Spinal cord (tissue), 10 donors: ENCODE measurements at places on chromosomes 4 and X.
A peak's percentile ranks its signal among the peaks of the same experiment; 100 is the strongest.

GRCh38 chr4:80610845-80611677, 275.5 kb downstream of the CFAP299 start:
- no peaks in the 10 kb centered on the region for H3K4me1 ChIP-seq
- H3K4me3 ChIP-seq = no peak overlapping the region
- no peak for DNase-seq

GRCh38 chr4:177263818-177264217, 45.9 kb upstream of the NEIL3 start:
- H3K36me3 ChIP-seq = no peaks in the 10 kb centered on the region
- no peak for DNase-seq
- no peak overlapping the region for H3K4me3 ChIP-seq
- no peaks in the 10 kb centered on the region for H3K4me1 ChIP-seq
- no peak overlapping the region for H3K27ac ChIP-seq
- no peaks in the 10 kb centered on the region for H3K27me3 ChIP-seq

DNA sequence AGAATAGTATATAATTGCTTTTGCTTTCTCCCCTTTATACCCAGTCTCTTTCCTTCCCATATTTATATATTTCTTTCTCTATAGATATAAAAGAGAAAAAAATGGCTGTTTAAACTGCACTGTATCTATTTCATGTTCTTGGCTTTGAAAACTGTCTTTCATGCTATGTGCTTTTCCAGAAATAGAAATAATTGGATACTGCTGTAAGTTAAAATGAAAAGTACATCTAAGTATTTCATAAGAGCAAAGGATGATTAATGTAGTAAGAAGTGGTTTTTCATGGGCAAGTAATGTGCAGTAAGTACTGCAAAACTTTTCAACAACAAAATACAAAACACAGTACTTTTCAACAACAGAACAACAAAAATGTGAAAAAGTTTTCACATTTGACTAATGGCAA, 237.9 kb downstream of the SNCA start:
- no peaks in the 10 kb centered on the region for H3K4me1 ChIP-seq
- DNase-seq = no peak
- no peaks in the 10 kb centered on the region for H3K27me3 ChIP-seq
- no peak overlapping the region for H3K4me3 ChIP-seq
- H3K36me3 ChIP-seq = no peaks in the 10 kb centered on the region
- H3K27ac ChIP-seq = no peak overlapping the region

- H3K36me3 ChIP-seq = peaks cover 6% of the 10 kb centered on the region
- no peak overlapping the region for H3K27ac ChIP-seq
- no peak for DNase-seq
- no peak overlapping the region for H3K4me3 ChIP-seq
Measured at GRCh38 chrX:129813662-129814368, 29.9 kb downstream of the ZDHHC9 start.

GRCh38 chr4:3732076-3733028, 33.8 kb upstream of the ADRA2C start:
- DNase-seq = no peak
- no peak overlapping the region for H3K27ac ChIP-seq
- H3K36me3 ChIP-seq = no peaks in the 10 kb centered on the region
- no peaks in the 10 kb centered on the region for H3K27me3 ChIP-seq
- H3K4me1 ChIP-seq = peaks cover 18% of the 10 kb centered on the region

- no peaks in the 10 kb centered on the region for H3K36me3 ChIP-seq
- H3K27me3 ChIP-seq = no peaks in the 10 kb centered on the region
- H3K4me1 ChIP-seq = no peaks in the 10 kb centered on the region
- H3K27ac ChIP-seq = no peak overlapping the region
- no peak overlapping the region for H3K4me3 ChIP-seq
- DNase-seq = no peak
Measured at GRCh38 chr4:25938787-25939186, 24.8 kb downstream of the SMIM20 start.

DNA sequence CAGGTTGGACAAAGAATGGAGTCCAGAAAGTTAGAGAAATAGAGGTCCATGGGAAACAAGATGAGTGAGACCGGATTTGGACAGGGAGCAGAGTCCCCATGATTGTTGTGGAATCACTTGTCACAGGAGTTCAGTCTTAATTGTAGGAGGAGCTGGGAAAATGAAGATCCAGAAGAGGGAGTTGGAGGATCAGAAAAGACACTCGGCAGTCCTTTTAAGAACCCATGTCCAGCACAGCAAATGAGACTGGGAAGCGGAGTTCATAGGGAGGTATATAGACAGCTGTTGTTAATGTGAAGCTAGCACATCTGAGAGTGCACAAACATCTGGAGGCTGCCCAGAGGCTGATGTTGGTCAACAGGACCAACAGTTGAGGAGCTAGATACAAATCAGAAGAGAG, 111.4 kb upstream of the RXFP1 start:
- no peaks in the 10 kb centered on the region for H3K4me1 ChIP-seq
- H3K27ac ChIP-seq = no peak overlapping the region
- no peak overlapping the region for H3K4me3 ChIP-seq

DNA sequence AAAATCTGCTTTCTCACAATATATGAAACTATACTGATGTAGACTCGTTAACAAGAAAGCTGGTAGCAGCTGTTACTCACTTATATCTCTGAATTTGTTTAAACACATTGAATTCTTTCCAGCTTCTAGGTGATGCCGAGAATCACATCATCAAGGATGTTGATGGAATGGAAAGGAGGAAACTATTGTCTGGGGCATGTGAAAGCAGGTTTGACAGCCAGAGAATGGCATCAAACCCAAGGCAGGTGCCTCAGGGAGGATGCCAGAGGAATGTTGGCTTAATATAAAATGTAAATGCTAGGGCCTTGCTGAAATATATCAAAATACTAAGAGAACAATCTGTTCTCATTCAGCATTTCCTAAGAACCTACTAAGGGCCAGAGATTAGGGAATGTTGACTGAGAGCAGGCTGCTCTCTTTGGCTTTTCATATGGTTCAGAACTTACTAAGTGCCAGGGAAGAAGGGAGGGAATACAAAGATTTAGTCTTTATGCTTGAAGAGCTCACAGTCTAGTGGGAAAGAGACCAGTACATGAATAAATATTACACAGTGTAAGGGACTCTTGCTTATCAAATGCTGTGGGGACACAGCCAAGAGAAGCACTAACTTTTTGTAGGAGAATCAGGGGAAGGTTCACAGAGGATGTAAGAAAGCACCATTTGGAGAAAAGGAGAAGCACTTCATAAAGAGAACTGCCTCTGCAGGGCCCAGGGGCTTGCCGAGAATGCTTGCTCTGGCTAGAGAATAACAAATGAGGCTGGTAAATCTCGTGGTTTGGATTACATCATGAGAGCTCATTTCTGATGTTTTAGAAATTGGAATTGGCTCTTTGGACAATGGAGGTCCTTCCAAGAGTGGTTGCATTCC, 14.7 kb downstream of the SLIT2 start:
- H3K36me3 ChIP-seq = no peaks in the 10 kb centered on the region
- H3K4me1 ChIP-seq = peaks cover 2% of the 10 kb centered on the region
- DNase-seq = no peak
- no peak overlapping the region for H3K4me3 ChIP-seq
- no peaks in the 10 kb centered on the region for H3K27me3 ChIP-seq

GRCh38 chrX:135985157-135985972, at the start of gene SLC9A6:
SLC9A6 (plus strand) TSS chrX:135985435; CDS start chrX:135985659, 224 bp downstream.
- H3K4me1 ChIP-seq = no peaks in the 10 kb centered on the region
- H3K27ac ChIP-seq = peak within 1 kb of the TSS; percentile 84
- no peaks in the 10 kb centered on the region for H3K27me3 ChIP-seq

DNA sequence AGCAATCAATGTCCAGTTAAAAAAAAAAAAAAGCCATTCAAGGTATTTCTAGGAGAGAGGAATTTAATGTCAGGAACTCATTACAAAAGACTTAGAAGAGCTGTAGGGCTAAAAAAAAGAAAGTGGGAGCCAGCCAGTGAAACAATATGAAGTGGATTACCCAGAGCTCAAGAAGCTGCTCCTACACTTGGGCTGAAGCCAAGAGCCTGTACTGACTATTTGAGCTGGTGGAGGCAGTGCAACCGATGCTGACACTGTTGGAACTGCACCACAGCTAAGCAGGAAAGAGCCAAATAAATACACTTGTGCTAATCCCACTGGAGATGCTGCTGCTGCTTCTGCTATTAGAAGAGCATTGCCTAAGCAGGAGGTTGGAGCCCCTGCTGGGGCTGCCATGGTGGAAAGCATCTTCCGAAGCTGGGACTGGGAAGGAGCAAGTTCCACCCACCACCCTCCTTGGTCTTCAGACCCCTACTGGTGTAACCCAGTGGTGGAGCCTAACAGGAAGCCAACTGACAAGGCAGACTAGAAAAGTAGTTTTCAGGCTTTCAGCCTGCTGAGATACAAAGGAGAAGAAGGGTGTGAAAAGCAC, 65.4 kb downstream of the CXXC4 start:
- H3K4me3 ChIP-seq = no peak overlapping the region
- no peak overlapping the region for H3K27ac ChIP-seq
- no peaks in the 10 kb centered on the region for H3K27me3 ChIP-seq

DNA sequence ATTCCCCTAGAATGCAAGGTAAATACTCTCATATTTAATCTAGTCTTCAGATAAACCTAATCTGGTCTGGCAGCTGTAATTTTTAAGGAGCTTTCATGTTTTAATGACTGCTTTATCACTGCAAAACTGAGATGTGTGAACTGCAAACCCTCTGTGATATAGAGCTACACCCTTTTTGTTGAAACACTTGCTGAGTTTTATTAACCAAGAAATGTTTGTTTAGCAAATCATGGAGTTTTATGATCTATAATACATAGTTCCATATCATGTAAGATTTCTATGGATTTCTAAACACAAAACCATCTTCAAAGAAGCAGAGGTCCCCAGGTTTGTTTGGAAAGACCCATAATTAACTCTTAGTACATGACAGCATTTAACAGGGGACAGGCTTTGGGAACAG, 126.4 kb downstream of the BTC start:
- no peaks in the 10 kb centered on the region for H3K36me3 ChIP-seq
- no peak overlapping the region for H3K4me3 ChIP-seq
- no peaks in the 10 kb centered on the region for H3K27me3 ChIP-seq
- no peaks in the 10 kb centered on the region for H3K4me1 ChIP-seq
- DNase-seq = no peak
- H3K27ac ChIP-seq = no peak overlapping the region

DNA sequence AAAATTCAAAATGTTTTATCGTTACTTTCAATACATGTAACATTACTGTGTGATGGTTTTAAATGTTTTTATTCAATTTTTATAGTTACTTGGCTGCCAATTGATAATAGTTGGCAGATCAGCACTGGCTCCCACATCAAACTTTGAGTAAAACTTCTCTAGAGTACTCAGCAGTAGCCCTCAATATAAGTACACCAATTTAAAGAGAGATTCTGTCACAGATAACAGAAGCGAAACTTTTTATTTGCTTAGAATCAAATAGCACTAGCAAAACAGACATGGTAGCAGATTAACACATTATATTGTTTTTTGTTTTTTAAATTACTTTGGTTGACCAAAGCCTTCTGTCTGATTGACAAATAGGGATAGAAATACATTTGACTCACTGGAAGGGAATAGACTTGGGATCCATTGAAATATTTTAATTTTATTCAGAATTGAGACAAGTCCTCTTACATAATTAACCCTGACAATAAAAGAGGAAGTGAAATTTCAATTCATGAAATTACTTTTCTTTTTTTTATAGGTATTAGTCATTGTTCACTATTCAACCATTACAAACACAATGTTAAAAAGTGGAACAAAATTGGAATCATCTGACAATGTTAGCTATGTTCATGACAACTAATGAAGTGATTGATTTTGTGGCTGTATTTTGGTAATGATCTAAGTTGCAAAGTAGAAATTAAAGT, 554.9 kb downstream of the KLHL4 start:
- no peaks in the 10 kb centered on the region for H3K4me1 ChIP-seq
- DNase-seq = no peak
- no peaks in the 10 kb centered on the region for H3K27me3 ChIP-seq
